Naive thymus-derived CD4-positive, alpha-beta T cell (primary cell): ENCODE measurements at places on chromosomes 5 and 9.

- H3K36me3 ChIP-seq, result no peaks in the 10 kb centered on the region
- H3K4me3 ChIP-seq, result no peak overlapping the region
- H3K27ac ChIP-seq, result no peak overlapping the region
- DNase-seq, result no peak
- H3K4me1 ChIP-seq, result no peaks in the 10 kb centered on the region
These were observed 1224.0 kb upstream of the CDH18 start for GRCh38 chr5:21212026-21212425.

- no peak overlapping the region for H3K27ac ChIP-seq
- no peaks in the 10 kb centered on the region for H3K36me3 ChIP-seq
- H3K27me3 ChIP-seq, result no peaks in the 10 kb centered on the region
- peak; percentile 35 for DNase-seq
- no peaks in the 10 kb centered on the region for H3K4me1 ChIP-seq
- H3K4me3 ChIP-seq, result no peak overlapping the region
These were observed 4.7 kb upstream of the TEX53 start for GRCh38 chr9:114662081-114662989.

DNA sequence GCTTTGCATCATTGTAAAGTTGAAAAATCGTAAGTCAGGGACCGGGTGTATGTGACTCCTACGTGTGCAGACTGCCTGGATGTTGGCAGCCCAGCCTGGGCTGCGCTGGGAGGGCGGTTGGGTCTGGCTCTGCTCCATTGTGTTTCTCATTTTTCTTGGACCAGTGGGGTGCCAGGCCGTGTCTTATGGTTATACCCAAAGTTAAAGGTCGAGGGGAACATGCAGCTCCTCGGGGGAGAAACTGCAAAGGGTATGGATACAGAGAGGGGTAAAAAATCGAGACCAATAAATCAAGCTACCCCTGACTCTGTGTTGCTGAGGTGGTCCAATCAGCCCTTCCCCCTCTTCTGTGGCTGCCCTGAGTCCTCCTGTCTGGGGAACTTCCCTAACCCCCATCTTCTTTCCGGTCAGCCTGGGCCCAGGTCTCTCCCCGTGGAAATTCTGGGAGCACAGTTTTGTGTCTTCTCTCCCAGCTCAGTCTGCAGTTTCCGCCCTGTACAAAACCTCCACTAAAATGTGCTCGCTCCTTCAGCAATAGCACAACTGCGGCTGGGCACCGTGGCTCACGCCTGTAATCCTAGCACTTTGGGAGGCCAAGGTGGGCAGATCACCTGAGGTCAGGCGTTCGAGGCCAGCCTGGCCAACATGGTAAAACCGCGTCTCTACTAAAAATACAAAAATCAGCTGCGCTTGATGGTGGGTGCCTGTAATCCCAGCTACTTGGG is 34.1 kb upstream of the UNC5A start:
- H3K4me3 ChIP-seq, result no peak overlapping the region
- H3K4me1 ChIP-seq, result no peaks in the 10 kb centered on the region
- H3K27ac ChIP-seq, result no peak overlapping the region
- H3K36me3 ChIP-seq, result no peaks in the 10 kb centered on the region

GRCh38 chr5:138241688-138242571 is 28.8 kb upstream of the CDC23 start:
- H3K27ac ChIP-seq, result no peak overlapping the region
- no peaks in the 10 kb centered on the region for H3K4me1 ChIP-seq
- no peaks in the 10 kb centered on the region for H3K36me3 ChIP-seq
- peak; percentile 13 for DNase-seq
- peaks cover 4% of the 10 kb centered on the region for H3K27me3 ChIP-seq
- no peak overlapping the region for H3K4me3 ChIP-seq

DNA sequence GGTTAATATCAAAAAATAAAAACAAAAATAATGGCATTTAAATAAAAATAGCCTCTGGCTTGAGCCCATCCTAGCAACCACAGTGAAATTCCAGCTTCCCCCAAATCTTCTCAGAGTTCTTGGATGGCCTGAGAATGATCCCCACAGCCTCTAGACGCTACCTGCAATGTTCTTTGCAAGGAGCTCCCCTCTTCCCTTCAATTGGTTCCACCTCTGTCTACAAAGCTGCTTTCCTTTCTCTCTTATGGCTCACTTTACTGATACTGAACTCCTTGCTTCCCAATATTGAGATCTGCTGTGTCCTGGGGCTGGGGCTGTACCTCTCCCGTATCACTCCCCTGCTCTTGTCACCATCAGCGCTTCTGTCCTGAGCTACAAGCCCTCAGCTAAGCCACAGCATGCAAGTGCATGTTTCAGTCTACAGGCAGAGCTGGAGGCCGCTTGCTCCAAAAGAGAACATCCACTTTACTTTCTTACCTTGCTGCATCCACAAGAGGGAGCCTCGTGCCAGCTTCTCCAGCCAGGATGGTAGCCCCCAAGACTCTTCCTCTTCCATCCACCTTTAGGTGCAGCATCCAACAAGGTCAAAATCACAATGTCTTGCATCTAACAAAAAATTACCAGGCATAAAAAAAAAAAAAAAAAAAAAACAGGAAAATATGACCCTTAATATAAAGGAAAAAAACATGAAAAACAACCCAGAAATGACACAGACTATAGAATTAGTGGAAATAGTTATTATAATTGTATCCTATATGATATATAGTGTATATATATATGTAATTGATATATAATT is 57.4 kb upstream of the PRSS3 start:
- H3K27me3 ChIP-seq, result no peaks in the 10 kb centered on the region
- no peaks in the 10 kb centered on the region for H3K36me3 ChIP-seq
- no peak overlapping the region for H3K4me3 ChIP-seq
- H3K4me1 ChIP-seq, result no peaks in the 10 kb centered on the region

DNA sequence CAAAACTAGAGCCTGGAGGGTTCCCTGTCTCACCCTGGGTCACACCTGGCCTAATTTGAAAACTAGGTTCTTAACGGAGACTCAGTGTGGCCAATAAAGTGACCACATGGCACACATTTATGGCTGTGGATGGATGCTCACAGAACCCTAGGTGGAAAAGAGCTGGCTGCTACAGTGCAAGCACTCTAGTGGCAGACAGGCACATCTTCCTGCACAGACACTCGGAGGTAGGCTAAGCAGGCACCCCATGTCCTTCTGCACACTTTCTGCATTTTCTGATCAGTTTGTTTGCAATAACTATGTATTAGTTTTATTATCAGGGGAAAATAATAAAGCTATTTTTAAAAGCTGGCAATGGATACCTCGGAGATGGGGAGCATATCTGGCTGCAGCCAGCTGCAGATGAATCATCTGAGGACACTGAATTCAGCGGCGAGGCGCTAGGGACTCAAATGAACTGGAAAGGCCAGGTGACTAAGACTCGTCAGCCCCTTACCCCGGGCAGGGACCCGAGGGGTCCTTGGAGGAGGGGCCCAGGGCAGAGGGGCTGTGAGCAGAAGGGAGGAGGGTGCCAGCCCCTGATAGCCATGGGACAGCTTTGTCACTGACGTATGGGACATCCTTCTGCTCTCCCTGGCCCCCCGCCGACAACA is 96.2 kb downstream of the OLFM1 start:
- no peaks in the 10 kb centered on the region for H3K36me3 ChIP-seq
- no peaks in the 10 kb centered on the region for H3K4me1 ChIP-seq
- H3K4me3 ChIP-seq, result no peak overlapping the region
- H3K27me3 ChIP-seq, result no peaks in the 10 kb centered on the region

DNA sequence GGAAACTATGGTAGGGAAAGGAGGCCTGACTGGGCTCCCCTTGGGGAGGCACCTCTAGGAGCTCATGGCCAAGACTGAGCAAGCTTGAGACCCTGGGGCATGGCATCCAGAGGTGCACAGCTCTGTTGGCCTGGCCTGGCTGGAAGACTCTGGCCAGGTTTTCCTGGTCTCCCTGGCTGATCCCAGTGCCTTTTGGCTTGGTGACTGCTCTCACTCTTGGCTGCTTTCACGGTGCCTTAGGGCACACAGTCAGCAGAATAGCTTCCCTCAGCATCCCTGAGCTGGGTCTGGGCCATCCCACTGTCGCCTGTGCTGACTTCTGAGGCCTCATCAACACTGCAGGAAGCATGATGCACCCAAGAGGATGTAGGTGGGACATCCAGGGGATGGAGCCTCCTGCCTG is 13.4 kb upstream of the DELE1 start:
- peaks cover 5% of the 10 kb centered on the region for H3K27me3 ChIP-seq
- DNase-seq, result no peak
- no peak overlapping the region for H3K4me3 ChIP-seq
- H3K4me1 ChIP-seq, result no peaks in the 10 kb centered on the region
- no peaks in the 10 kb centered on the region for H3K36me3 ChIP-seq
- no peak overlapping the region for H3K27ac ChIP-seq
